ENCODE measurements at places on chromosomes 2 and 18.

DNA sequence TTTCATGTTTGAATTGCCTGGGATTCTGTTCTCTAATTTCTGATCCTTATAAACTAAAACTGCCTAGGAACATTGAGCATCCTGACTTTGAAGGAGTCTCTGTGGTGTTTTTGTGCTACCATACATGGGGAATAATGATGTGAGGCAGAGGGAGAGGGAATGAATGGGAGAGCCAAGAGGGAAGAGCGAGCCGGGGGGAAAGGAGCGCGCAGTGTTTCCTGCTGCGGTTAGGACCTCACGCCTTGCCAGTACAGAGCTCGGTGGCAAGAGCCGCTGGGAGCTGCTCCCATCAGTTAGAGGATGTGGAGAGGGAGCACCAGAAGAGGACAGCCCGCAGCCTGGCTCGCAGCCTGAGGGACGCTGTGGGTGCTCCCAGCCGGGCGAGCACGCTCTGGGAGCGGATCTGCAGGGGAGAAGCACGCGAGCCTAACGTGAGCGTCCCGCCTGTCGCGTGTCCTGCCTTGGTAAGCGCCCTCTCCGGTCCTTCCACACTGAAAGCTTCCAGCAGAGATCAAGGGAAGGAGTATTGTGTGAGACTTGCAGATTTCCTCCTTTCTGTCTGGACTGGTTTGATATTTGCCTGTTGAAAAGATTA, 114.7 kb downstream of the FAM210A start:
- DNase-seq: no peak

GRCh38 chr2:26184555-26185303, 11.8 kb downstream of the GAREM2 start:
- DNase-seq: no peak

GRCh38 chr2:220937245-220937644, 634.9 kb downstream of the EPHA4 start:
- DNase-seq: no peak

DNA sequence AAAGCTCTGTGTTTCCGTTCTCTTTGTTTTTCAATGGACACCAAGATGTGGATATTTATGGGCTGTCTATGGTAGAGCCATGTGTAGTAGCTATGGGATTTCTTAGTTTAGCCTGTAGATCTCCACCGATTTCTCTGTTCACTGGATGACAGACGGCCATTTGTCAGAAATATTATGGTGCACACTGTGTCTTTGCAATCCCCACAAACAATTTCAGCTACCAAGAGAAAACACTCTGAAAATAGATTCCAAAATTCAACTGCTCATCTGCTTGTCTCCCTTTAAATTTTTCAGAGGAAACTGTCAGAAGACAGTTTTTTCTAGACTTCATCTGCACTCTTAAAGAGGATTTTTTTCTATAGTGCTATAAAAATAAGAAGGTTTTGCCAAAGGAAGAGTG, 166.8 kb downstream of the CD226 start:
- no peak for DNase-seq

DNA sequence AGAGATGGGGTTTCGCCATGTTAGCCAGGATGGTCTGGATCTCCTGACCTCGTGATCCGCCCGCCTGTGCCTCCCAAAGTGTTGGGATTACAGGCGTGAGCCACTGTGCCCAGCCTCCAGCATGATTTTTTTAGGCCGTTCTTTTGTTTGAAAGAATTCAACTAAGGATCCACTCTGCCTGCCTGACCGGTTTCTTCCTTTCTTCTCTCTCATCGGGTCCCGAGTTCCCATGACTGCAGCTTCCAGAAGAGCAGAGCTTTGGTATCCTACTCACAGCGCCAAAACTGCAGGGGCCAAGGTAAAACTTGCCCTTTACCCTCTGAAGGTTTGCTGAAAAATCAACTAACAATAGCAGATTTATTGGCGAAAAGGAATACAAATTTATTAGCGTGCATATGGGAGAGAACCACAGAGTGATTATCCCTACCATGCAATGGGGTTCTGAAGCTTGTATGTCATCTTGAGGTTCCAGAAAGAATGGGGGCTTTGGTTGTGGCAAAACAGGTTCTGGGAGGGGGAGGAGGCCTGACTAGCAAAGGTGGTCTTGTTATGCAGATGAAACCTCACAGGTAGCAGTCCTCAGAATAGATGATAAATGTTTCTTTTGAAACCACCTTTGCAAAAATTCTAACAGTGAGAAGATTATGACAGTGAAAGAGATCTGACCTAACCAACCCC, 87.0 kb upstream of the MSH6 start:
- no peak for DNase-seq

- no peak for DNase-seq
Observed at GRCh38 chr18:4541588-4541987, 86.5 kb upstream of the DLGAP1 start.

GRCh38 chr18:62118328-62118727, 68.5 kb downstream of the PIGN start:
- no peak for DNase-seq
